ENCODE measurements at places on chromosomes 16 and 17.

GRCh38 chr17:61996916-61997605 is 68.0 kb downstream of the MED13 start:
- no peak for DNase-seq

GRCh38 chr16:50747207-50747956 is 5.5 kb downstream of the CYLD start:
- DNase-seq: no peak

DNA sequence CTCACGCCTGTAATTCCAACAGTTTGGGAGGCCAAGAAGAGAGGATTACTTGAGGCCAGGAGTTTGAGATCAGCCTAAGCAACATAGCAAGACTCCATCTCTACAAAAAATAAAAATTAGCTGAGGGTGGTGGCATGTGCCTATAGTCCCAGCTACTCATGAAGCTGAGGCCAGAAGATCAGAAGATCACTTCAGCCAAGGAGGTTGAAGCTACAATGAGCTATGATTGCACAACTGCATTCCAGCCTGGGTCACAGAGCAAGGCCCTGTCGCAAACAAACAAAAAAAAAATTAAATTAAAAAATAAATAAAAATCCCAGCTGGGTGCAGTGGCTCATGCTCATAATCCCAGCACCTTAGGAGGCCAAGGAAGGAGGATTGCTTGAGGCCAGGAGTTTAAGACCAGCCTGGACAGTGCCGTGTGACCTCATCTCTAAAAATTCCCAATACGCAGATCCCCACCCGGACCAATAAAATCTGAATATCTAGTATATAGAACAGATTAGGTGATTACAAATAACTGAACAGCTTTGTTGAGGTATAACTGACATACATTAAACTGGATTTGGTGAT is 18.2 kb upstream of the ATF7IP2 start:
- no peak for DNase-seq

DNA sequence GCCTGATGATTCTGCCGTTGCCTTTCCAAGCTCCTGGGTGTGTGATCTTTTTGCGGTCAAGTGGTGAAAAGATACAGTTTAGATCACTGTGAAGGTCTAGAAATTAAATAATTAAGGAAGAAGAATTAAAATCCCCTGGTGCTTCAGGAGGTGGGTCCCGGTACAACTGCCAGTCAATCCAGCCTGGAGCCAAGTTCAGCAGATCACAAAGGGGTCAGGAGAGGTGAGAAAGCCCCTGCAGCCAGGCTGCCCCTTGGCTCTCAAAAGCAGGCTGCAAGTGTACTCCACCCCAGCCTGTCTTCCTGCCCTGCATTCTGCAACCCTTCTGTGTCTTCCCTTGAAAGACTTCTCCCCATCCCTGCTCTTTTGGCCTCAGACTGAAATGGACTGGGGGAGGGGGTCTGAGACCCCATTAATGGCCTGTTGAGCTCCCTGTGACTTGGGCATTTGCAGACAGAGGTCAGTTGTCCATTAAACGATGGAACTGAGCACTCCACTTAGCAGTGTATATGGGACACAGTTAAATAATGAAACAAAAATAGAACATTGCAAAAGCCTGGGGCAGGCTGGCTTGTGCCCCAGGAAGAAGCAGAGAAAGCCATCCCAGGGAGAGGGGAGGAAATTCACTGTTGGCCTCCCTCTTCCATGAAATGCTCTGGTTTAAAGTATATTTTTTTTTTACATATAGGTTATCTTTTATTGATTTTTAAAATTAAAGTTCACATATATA is 15.1 kb downstream of the CACNG5 start:
- DNase-seq: no peak

GRCh38 chr16:56600398-56600999 is 7.9 kb upstream of the MT2A start:
- no peak for DNase-seq

DNA sequence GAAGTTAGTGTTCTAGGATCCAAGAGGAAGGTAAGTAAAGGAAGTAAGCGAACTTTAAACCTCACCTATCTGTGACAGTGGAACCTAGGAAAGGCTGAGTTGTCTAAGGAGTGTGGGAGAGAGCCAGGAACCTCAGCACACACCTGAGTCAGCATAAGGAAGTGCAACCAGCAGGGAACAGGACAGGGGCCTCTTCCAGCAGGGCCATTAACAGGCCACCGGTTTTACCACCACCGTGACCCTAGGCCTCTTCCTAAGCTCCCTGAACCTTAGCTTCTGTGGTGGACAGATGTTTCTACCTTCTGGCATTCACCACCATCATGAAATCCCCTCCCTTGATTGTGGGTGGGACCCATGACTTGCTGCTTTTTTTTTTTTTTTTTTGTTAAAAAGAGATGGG is 26.7 kb upstream of the GPATCH8 start:
- no peak for DNase-seq

DNA sequence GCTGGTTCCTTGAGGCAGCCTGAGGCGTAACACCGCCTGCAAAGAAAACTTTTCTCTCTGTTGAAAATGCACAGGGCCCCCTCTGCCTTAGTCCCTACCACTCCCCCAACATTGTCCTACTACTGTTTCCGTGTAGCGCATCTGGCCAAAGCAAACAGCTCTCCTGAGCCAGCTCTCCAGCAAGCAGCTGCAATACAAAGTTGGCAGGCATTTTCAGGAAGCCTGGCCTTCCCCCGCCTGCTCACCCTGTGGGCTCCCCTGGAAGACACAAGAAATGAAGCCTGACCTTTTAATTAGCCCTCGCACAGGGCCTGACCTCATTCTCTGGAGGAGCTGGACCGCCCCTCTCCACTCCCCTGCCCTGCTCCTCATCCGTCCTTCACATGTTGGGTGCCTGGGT is 66.7 kb downstream of the SOX9 start:
- DNase-seq: no peak

- DNase-seq: no peak
These were observed 35.5 kb downstream of the CPNE2 start for GRCh38 chr16:57127836-57128235.

GRCh38 chr17:31834448-31834847 is 24.6 kb downstream of the COPRS start:
- DNase-seq: no peak

GRCh38 chr16:87496447-87496801 is 3.6 kb upstream of the ZCCHC14 start:
- DNase-seq: peak; percentile 22

- no peak for DNase-seq
These were observed 36.6 kb upstream of the NACA2 start for GRCh38 chr17:61627658-61628057.

GRCh38 chr16:81096715-81097208 is 567 bp upstream of the GCSH start:
- DNase-seq: no peak

DNA sequence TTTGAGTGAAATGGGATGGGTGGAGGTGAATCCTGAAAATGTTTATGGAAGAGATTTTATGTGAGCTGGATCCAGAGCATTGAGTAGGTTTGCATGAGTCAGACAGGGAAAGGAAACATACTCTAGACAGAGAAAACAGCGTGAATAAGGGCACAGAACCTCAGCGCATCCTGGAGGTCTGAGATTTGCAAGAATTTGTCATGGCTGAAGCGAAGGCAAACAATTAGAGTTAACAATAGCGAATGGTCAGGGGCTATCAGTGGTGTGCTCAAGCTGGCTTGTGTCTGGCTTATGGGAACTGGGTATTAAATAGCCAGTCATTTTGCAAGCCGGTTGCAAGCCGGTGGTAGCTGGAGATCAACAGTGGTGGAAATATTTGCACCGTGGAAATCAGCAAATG is 36.4 kb downstream of the MAP2K6 start:
- DNase-seq: no peak

- DNase-seq: no peak
These were observed 109.7 kb downstream of the C16orf95 start for GRCh38 chr16:87207509-87207908.

DNA sequence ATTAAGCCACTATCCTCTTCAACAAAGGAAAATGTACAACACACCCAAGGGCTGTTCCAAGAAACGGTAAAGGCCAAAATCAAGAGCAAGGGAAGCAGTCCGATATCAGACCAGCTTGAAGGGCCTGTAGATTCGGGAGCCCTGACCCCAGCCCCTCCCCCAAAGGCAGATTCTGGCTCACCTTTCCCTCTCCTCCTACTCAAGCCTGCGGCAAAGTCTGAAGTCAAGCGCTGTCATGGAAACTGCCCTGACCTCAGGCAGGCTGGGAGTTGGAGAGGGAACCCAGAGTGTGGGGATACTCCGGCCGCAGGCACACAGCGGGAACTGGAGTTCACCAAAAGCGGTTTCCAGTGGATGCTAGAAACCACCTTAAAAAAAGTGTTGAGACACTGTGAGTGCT is 1.8 kb downstream of the ALYREF start:
- no peak for DNase-seq

DNA sequence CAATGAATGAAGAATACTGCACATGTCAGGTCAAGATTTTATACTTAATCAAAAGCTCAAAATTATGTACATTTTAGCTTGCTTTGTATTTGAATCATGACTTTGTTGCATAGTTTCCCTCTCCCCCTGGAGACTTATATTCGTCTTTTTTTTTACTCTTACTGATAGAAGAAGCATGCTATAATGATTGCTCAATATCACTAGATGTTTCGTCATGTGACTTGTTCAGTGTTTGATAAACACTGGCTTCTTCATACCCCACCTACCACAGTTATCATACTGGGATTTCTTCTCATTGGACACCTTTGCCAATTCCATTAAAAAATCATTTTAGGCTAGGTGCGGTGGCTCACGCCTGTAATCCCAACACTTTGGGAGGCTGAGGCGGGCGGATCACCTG is 148.7 kb downstream of the FTO start:
- no peak for DNase-seq

DNA sequence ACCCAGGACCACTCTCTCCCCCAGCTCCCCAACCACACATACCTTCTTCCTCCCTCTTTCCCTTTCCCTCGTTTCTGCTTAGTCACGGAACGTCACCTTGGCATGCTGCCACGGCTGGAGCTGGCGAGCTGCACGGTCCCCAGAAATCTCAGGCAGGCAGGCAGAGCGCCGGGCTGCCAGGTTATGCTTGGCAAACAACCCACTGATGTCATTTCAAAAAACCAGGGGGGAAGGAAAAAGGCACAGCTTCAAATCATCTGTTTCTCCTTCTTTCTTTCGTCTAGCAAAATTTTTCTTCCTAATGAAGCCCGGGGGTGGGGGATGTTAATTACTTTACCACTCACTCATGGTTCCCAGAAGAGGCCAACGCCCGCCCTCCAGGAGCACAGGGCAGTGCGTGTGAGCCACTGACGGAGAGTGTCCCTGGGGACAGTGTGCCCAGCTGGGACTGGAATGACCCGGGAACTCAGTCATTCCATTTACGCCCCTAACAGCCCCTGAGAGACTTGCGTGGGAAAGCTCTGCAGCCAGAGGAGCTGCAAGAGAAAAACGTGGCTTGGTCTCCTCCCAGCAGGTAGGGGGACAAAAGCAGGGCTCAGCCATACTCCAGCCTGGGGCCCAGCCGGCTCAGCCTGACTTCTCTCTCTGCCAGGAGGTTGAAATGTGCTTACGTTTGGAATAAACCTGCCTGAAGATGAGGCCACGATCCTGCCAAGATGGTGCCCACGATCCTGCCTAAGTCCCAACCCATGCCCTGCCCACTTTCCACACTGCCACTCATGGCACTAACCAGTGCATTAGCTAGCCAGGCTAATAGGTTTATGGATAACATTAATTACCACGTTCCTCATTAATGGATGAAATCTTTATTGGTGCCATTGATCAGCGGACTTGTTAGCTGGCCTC is 198.9 kb downstream of the ZFHX3 start:
- no peak for DNase-seq

DNA sequence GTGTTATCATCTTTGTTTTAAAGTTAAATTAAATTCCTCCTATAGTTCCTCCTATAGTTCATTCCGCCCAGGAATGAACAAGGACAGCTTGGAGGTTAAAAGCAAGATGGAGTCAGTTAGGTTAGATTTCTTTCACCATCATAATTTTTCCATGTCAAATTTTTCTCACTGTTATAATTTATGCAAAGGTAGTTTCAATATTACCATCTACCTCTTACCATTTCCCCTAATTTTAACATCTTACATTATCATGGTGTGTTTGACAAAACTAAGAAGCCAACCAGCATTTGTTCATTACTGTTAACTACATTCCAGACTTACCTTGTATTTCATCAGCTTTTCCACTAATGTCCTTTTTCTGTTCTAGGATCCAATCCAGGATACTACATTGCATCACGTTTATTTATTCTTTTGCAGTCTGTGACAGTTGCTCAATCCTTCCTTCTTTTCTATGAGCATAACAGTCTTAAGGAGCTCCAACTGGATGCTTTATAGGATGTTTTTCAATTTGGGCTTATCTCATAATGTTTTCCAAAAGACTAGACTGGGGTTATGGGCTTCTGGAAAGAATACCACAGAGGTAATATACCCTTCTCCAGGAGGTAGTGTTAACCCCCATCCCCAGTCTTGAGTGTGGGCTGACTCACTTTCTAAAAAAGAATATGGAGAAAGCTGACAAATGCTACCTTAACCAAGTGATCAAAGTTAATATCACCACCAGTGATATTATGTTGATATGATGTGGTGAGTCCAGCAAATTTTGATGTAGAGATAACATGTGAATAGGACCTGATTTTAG is 158.5 kb downstream of the PPM1E start:
- no peak for DNase-seq

GRCh38 chr16:4052801-4053293 is 63.4 kb downstream of the ADCY9 start:
- no peak for DNase-seq

- DNase-seq: no peak
These were observed 11.3 kb upstream of the LDHD start for GRCh38 chr16:75127713-75128415.

DNA sequence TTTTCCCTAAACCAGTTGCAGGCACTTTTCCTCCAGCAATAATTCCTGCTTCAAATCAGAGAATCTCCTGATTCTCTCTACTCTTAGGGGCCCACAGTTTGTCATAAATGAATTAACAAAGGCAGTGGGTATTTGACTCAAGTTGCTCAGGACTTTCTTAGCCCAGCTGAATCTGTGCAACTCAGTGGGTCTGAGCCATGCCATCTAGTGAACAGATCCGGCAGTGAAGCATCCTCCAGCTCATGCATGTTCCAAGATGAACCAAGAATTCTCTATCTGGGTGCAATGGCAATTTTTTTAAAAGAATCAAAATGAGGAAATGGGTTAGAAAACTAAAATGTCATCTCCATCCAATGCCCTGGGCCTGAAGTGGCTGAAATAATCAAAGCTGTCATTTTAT is 575.2 kb upstream of the CDH11 start:
- DNase-seq: no peak

DNA sequence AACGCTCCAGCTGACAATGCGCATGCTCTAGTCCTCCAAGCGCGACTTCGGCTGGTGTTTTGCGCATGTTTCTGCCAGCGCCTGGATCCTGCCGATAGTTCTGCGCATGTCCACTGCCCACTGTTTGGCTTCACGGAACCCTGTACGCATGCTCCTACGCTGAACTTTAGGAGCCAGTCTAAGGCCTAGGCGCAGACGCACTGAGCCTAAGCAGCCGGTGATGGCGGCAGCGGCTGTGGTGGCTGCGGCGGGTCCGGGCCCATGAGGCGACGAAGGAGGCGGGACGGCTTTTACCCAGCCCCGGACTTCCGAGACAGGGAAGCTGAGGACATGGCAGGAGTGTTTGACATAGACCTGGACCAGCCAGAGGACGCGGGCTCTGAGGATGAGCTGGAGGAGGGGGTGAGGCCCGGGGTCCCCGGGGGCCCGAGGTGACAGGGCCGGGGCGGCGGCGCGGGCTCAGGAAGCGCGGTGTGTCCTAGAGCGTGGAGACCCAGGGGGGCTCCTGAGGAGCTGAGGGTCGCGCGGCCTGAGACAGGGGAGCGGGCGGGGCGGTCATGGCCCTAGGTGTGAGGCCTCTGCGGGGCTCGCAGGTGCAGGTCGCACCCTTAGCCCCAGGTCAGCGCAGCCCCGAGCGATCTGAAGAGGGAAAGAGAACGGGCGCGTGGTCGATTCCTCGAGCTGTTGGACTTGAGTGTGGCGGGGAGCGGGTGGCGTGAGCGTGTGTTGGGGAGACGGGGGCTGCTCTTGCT is at the start of the genes RPS6KB1 and TUBD1:
Gene RPS6KB1, plus strand, starts transcription at position 198 of the 752 bp plus-strand sequence. Its CDS starts 64 bp downstream, at position 262.
Gene TUBD1, minus strand, starts transcription at position 20 of the 752 bp plus-strand sequence. CDS start 1,941 bp downstream, outside the sequence.
- DNase-seq: peak; percentile 96
